ENCODE measurements at places on chromosomes 16 and 17.

GRCh38 chr16:25079637-25080378 lies 31.7 kb upstream of the LCMT1 start:
- DNase-seq = no peak

DNA sequence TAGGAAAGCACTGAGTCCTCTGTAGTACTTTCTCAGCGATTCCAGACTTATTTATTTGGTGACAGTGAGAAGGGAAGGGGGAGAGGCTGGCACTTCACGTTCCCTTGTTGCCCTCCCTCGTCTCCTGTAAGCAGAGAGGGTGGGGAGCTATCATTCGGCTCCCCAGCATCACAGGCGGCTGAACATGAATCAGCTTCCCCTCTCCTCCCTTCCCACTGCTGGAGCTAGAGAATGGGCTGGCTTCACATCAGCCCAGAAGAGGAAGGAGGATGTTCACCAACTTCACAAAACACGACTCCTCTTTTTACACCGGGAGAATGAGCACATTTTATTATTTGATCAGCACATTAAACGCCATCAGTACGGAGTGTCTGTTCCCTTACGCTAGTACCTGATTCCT lies 6.7 kb upstream of the CMIP start:
- no peak for DNase-seq

DNA sequence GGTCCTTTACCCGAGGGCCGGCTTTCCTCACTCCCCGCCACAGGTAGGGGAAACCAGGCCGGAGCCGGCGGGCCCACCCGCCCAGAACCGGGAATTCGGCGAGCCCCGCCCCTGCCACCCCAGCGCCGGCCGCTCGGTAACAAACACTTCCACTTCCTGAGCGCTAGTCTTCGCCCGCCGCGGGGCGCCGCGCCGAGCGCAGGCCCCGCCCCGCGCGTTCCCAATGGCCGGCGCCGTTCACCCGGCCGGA lies 224 bp upstream of the NHERF1 start:
- no peak for DNase-seq

GRCh38 chr17:35289222-35289621 lies 46.4 kb downstream of the SLFN5 start:
- DNase-seq = no peak

- DNase-seq = no peak
These were observed 708.0 kb upstream of the SOX9 start for GRCh38 chr17:71412803-71413202.

DNA sequence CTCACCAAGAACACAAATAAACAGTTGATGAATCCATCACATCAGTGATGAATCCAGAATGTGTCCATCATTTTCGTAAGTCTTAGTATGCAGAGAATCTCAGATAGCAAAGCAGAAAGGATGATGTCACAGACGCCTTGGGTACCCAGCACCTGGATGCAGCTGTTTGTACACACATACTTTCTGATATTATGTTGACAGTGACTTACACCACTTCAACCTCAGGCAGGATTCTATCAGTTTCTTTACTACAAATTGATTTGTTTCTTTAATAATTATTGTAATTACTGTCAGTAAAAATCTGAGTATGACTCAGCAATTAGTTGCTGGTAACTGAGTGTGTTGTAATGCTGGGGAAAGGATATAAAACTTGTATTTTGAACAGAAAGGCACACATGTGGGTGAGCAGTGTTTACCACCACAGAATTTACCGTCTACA lies 159.8 kb downstream of the RPTOR start:
- no peak for DNase-seq

GRCh38 chr17:38867968-38868816 lies 1.7 kb upstream of the LASP1 start:
- no peak for DNase-seq

DNA sequence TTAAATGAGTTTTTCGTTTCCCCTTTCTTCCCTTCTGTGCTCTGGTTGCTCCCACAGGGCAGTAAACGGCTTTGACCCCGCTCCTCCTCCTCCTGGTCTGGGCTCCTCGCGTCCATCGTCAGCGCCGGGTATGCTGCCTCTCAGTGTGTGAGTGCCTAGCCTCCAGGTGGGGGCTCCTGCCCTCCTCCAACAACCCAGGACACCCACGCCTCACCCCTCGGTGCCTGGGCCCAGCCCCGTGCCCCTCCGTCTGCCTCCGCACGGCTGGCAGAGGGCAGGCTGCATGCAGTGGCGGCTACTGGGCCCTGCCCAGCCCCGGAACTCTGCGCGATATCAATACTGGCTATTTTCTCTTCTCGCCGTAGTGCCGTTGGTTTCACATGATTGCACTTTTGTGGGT lies 31.2 kb downstream of the NDEL1 start:
- no peak for DNase-seq

DNA sequence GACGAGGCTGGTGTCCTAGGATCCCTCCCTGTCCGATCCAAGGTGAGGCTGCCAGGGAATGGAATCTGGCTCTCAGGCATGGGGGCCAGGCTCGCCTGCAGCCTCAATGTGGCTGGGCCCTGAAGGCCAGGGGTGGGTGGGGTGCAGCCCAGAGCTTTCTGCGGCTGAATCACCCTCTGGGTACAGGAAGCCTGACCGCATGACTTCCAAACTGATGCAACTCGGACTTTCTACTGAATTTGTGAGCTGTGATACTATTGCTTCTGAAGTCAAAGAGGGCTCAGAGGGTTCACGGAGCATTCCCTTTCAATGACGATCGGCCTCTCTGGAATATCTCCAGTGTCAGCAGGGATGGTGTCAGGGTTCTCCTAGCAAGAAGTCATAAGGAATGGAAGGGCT lies 123.7 kb downstream of the METRNL start:
- no peak for DNase-seq

- no peak for DNase-seq
These were observed 2.1 kb upstream of the HEXIM1 start for GRCh38 chr17:45146166-45146565.

All from cerebellar nuclear complex (tissue), 1 donor.